T-helper 1 cell (primary cell): ENCODE measurements at places on chromosomes 3 and 15.

- DNase-seq, result no peak
Observed at GRCh38 chr3:192011137-192011536, 550.2 kb downstream of the PYDC2 start.

GRCh38 chr15:77546050-77546501 is 86.6 kb downstream of the LINGO1 start:
- no peak for DNase-seq

- no peak for DNase-seq
Observed at GRCh38 chr15:53658255-53658654, 101.2 kb downstream of the WDR72 start.

GRCh38 chr15:39018966-39019365 is 454.4 kb upstream of the RASGRP1 start:
- no peak for DNase-seq

DNA sequence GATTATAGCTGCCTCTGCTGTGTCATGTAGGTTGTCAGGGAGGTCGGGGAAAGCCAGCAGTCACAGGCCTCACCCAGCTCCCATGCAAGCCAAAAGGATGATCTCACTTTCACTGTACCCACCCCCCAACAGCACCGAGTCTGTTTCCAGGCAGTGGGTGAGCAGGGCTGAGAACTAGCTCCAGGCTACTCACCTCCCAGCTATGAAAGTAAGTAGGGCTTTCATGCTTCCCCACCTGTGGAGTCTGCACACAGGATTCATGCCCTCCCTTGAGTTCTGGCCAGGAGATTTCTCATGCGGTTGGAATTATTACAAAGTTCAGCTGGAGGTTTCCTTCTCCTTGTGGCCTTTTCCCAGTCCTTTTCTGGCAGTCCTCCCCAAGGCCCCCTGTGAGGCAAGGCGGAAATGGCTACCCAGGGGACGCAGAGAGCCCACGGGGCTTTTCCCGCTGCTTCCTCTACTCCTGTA is 356.2 kb downstream of the SV2B start:
- DNase-seq, result no peak

DNA sequence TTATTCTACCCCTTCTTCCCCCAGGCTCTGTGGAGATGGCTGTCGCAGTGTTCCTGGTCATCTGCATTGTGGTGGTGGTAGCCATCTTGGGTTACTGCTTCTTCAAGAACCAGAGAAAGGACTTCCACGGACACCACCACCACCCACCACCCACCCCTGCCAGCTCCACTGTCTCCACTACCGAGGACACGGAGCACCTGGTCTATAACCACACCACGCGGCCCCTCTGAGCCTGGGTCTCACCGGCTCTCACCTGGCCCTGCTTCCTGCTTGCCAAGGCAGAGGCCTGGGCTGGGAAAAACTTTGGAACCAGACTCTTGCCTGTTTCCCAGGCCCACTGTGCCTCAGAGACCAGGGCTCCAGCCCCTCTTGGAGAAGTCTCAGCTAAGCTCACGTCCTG is 12.9 kb downstream of the SPINT1 start:
- DNase-seq, result no peak

GRCh38 chr3:127675651-127676391 is 3.1 kb downstream of the ABTB1 start:
- no peak for DNase-seq

- DNase-seq, result no peak
Observed at GRCh38 chr15:62094388-62094787, 27.6 kb downstream of the C2CD4A start.

GRCh38 chr3:85427467-85427866 is 468.7 kb downstream of the CADM2 start:
- DNase-seq, result no peak

GRCh38 chr3:139735191-139735590 is 57.4 kb upstream of the NMNAT3 start:
- no peak for DNase-seq

DNA sequence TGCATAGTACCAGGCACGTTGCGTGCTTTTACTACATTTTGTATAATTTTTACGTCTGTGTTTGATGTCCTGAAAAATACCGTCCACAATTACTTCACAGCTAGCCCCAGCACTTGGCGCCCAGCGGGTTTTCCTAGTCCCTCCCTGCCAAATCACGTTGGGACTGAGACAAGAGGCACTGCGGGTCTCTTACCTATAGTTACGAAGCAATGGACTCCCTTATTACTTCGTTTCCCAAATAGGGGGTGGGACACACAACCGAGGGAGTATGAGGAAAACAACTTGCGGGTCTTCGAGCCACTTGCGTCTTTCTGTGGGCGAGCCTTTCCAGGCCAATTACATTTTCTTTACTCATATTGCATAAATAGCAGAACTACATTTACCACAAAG is 620 bp upstream of the CMSS1 start:
- no peak for DNase-seq

- DNase-seq, result no peak
Observed at GRCh38 chr3:153956613-153957012, 164.6 kb upstream of the ARHGEF26 start.

- no peak for DNase-seq
Observed at GRCh38 chr15:22912256-22912655, 67.9 kb downstream of the CYFIP1 start.

DNA sequence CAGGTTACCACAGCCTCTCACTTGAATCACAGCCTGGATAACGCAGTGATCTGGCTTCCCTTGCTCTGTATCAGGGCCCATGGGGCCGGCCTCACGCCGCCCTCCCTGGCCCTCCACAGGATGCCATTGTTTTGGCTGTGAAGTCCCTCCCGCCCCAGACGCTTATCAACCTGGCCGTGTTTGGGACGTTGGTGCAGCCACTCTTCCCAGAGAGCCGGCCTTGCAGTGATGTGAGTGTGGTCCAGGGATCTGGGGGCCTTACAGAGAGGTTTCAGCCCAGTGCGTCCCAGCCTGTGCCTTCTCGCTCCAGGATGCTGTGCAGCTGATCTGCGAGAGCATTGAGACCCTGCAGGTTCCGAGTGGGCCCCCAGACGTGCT is 6.6 kb downstream of the VWA5B2 start:
- DNase-seq, result no peak

- no peak for DNase-seq
Observed at GRCh38 chr3:119829420-119829819, 47.5 kb downstream of the NR1I2 start.

GRCh38 chr3:28745436-28745835 is 396.8 kb upstream of the AZI2 start:
- no peak for DNase-seq

GRCh38 chr3:14508966-14509795 is 31.0 kb downstream of the GRIP2 start:
- peak; percentile 60 for DNase-seq

GRCh38 chr15:37929238-37929637 is 5.2 kb upstream of the TMCO5A start:
- no peak for DNase-seq

- no peak for DNase-seq
Observed at GRCh38 chr15:25244731-25245585, 193.9 kb downstream of the UBE3A start.

DNA sequence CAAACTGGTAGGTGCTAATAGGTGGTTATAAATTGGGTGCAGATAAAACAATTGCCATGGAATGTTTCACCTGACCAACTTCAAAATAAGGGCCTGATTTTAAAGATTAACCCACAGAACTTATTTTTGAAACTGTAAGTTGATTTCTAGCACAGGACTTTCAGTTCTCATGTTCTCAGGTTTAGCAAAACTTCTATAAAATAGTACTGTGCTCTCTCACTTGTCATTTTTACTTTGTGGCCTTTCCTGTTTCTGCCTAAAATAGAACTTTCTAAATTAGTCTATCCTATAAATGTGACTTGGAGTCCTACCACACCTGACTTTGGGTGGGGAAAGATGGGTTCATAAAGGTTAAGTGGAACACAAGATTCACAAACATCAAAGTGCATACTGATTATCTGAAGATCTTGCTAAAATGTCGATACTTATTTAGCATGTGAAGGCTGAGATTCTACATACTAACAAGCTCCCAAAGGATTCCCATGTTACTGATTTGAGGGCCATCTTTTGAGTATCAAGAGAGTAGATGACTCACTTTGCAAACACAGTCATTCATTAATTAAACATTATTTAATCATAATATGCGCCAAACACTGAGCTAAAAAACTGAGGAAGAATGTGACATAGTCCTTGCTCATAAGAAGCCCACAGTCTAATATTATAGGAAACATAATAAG is 38.6 kb downstream of the BTLA start:
- peak; percentile 21 for DNase-seq

DNA sequence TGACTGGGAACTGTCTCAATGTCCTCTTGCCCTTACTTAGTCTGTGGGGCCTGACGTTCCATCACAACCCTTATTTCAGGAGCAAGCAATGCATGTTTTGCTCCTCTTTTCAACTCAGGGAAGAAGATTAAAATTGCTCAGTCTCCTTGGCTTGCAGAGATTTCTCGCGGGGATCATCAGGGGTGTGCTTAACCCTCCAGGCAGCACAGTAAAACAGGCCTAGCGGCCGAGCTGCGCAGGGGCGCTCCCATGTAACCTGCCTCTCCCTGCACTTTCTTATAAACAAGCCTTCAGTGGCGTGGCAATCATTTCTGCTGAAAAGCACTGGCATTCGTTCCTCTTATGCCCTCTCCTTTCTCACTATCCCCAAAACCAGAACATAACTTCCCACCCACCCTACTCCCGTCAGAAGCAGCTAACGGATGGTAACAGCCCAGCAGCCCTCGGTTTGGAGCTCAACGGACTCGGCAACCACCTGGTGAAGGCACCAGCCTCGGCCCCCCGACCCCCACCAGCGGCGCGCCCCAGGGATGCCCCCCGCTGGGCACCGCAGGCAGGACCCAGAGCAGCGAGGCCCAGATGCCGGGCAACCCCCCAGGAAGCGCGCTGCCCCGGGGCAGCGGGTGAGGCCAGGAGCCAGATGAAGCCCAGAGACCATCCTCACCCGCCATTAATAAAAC is 1.1 kb downstream of the MCF2L2 start:
- DNase-seq, result no peak

- DNase-seq, result no peak
Observed at GRCh38 chr3:100120012-100120411, 5.7 kb upstream of the FILIP1L start.

DNA sequence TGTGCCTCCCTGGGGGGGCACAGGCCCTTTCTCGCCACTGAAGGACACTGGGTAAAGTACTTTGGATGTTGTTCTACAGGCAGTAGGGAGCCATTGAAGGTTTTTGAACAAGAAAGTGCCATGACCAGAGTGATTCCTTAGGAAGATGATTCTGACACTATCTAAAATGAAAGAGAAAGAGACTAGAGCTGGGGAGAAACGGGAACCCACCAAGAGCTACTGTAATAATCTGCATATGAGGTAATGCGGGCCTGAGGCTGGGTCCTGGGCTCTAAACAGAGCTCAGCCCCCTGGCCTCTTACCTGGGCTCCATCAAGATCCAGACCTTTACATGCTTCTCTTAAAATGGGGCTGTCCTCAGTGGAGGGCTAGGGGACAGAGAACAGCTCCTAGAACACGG is 24.9 kb downstream of the GRK7 start:
- no peak for DNase-seq

DNA sequence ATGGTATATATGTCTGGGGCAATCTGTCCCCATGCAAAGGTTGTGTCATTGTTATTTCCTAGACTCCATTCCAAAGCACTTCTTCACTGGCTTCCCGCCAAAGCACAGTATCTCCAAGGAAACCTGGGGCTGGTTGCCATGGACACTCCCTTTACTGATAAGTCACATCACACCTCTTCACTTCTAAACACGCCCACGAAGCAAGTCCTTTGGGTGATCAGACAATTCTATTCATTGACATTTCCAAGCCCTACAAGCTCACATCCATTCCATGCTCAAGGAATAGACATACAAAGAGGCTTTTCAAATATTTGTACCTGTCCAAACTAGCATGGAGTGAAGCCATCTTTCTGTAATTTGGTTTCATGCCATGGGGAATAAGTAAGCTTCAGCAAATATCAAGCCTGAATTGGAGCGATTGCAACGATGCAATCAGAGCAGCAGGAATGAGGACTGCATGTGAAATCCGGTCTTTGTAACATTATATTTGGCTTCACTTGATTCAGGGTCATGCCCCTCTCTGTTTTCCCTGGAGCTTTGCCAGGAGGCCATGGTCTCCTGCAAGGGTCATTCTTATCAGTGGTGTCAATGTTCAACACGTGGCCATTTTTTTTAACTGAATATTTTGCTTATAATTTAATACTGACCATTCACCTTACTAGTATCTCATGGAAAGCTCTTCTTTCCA is 201.6 kb upstream of the TMC3 start:
- DNase-seq, result no peak

GRCh38 chr15:68310178-68310803 is 32.7 kb downstream of the FEM1B start:
- DNase-seq, result no peak

DNA sequence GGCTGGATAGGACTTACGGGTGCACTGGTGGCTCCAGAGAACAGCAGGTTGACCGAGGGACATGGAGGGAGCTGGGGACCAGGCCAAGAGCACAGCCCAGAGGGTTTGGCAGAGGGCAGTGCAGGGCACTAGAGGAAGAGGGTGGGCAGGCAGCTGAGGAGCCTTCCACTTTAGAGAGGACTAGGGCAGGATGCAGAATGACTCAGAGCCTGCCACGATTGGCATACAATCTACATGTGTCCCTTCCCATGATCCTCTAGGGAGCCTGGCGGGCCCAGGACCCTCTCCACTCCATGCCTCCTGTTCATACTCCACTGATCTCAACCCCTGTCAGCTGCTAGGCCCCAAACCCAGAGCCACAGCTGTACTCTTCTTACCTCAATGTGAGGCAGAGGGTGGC is 14.4 kb upstream of the APEH start:
- no peak for DNase-seq

DNA sequence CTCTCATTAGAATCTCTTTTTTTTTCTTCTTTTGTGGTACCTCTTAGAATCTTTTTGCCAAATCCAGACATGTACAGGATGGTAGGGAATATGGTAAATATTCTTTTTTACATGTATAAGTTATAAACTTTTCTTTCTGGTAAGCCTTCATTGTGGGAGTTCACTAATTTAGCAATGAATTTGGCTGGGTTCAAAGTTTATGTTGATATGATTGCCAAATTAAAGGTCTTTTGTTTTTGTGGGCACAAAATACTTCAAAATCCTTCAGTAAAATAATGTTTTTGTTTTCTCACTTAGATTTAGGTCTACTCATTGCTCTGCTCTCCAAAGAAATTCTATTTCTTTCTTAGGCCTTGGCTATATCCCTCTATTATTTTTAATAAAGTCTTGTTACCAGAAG is 1405.9 kb upstream of the ALCAM start:
- DNase-seq, result no peak

DNA sequence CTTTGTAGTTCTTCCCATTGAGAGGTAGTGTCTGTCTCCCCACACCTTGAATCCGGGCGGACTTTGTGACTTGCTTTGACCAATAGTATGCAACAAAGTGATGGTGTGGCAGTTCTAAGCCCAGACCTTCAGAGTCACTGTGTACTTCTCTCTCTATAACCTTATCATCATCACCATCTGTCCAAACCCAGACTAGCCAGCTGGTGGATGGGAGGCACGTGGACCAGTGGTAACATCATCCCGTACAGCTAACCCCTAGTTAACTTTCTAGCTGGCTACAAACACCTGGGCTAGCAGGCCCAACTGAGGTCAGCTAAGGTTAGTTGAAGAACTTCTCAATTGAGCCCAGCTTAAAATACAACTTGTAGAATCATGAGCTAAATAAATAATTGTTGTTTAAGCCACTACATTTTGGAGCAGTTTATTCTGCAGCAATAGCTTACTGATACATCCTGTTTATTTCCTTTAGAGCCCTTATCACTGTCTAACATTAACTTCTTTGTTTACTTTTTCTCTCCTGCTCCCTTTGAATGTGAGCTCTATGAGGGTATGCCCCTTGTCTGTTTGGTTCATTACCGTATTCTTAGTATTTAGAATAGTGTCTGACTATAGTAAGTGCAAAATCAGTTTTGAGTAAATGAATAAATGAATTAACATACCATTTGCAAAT is 11.5 kb upstream of the CCR9 start:
- no peak for DNase-seq

- no peak for DNase-seq
Observed at GRCh38 chr3:96169111-96169766, 645.2 kb upstream of the EPHA6 start.
